Fibroblast of skin of back (primary cell): ENCODE measurements at places on chromosomes 3 and 15.

DNA sequence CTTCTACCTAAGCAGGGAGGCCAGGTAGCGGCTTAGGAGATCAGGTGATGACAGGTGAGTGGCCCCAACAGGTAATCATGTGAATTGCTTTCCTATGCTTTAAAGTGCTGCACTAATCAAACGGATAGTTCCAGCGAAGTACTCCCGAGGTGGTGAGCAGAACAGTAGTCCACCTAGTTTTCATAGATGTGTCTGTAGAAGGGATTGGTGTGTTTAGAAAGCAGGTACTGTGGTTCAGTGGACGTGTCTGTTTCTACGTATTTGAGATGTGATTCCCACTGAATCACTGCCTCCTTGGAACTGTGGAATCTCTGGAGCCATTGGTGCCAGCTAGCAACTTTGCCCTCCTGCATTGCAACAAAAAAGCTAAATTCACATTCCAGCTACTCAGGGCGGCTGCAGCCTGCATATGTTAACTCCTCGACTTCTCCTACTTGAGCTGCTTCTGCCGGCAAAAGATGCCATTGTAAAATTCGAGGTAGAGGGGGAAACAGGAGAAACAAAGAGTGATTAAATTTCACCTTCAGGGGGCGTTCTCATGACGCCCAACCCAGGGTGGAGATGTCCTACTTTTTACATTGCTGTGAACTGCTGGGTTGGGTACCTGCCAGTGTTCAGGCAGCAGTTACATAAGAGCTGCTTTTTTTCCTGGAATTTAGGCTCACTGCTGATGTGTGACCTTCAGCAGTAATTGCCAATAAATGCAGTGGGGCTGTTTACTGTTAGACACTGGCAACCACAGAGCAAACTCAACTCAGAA is 227.3 kb downstream of the ITPR1 start:
- DNase-seq = peak; percentile 59

- no peak for DNase-seq
Measured at GRCh38 chr3:57128826-57129667, 36.1 kb downstream of the IL17RD start.

GRCh38 chr3:57221883-57222282 is 5.6 kb upstream of the APPL1 start:
- peak; percentile 21 for DNase-seq

DNA sequence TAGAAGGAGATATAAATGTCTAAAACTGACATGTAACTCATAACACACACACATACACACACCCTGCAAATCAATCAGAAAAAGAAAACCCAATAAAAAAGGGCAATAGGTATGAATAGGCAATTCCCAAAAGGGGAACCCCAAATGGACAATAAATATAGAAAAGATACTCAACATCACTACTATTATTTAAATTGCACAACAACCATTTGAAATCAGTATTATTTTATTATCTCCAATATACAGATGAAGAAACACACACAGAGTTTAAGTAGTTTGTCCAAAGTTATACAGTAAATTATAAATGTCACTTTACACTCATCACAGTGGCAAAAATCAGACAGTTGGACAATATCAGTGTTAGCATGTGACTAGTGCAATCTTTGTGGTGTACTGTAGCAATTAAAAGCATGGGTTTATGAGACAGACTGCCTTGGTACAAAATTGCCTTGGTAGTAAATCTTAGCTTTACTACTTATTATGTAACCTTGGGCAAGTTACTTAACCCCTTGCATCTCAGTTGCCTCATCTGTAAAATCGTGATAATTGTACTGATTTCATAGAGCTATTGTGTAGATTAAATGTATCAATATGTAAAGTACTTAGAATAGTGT is 3.4 kb upstream of the FSTL1 start:
- no peak for DNase-seq

- peak; percentile 60 for DNase-seq
Measured at GRCh38 chr3:58065700-58066167, 57.5 kb downstream of the FLNB start.

GRCh38 chr3:55118451-55118850 is 190.6 kb upstream of the LRTM1 start:
- DNase-seq = no peak

GRCh38 chr15:84816694-84817465 is at the start of gene ALPK3:
Gene ALPK3, plus strand, starts transcription at chr15:84817356. Its CDS starts 97 bp downstream, at chr15:84817453.
- DNase-seq = no peak

GRCh38 chr3:107212618-107213017 is 164.6 kb upstream of the CCDC54 start:
- no peak for DNase-seq

GRCh38 chr3:72797773-72798543 is 50.3 kb downstream of the SHQ1 start:
- peak; percentile 91 for DNase-seq

DNA sequence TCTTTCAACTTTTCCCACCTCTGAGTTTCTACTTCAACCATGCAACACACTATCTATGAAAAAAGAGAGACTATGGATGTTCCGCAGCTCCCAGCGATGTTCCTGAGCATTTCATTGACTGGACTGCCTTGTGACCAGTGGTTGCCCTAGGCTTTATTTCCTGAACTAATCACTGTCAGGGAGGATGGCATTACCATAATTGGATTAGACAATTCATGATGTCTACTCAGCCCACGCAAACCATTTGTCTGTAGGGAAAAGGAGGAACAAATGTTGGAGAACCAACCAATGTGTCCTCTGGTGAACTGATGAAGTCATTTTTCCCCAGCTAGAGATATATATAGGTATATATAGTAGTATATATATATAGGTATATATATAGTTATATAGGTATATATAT is 229.3 kb upstream of the MCTP2 start:
- DNase-seq = no peak

DNA sequence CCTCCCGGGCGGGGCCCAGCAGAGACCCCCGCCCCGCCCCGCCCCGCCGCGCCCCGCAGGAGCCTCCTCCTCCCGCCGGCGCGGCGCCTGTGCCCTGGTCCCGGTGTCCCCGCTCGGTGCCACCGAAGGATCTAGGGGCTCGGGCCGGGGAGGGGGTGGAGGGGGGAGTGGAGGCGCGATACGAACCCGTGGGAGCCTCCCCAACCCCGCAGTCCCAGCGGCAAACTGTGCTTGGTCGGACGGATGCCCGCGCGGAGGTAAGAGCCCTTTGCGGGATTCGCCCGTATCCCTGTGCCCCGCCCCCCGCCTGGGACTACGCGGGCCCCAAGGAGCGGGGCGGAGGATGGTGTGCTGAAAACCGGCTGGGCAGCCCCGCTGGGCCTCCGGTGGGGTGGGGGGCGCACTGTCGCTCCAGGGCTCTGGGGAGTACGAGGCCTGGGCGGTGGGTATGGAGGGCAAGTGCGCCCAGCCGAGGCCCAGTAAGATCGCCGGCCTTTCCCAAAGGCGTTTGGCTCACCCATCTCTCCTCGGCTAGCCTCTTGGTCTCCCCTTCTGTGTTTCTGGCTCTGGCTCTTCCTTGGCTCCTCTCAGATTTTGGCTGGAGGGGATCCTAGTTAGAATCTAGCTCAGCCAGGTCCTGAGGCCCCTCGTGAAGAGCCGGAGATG is 65.6 kb upstream of the POLG start:
- DNase-seq = no peak

GRCh38 chr15:45635191-45635638 is 386 bp downstream of the SQOR start:
- no peak for DNase-seq

DNA sequence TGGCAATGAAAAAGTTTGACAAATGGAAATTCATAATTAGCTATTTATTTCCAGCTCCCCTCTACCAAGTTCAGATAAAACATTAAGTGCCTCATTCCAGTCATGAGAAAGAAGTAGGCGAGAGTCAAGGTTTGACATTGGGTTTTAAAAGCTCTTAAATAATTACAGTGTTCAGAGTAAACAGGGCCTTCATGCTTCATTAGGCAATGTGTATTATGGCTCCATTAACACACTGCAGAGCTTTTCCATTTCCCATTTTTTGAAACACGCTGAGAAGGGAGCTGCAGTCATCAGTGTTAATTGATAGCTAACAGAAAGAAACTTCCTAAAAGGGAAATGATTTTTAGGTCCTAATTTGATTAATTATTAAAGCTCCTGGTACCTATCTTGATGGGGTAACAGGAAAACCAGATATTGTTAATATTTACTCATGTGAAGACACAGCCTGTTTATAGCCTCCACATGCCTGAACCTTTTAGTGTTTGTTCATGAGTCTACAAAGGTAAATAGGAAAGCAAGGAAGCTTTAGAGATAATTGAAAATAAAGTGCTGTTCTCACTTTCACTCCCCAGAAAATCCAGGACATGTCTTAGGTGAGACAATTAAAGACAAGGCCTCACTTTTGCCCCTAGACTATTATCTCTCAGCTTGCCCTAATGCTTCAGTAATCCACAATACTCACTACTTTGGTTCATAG is 28.7 kb downstream of the SST start:
- no peak for DNase-seq

- peak; percentile 32 for DNase-seq
Measured at GRCh38 chr3:67646586-67647234, 7.7 kb downstream of the SUCLG2 start.

DNA sequence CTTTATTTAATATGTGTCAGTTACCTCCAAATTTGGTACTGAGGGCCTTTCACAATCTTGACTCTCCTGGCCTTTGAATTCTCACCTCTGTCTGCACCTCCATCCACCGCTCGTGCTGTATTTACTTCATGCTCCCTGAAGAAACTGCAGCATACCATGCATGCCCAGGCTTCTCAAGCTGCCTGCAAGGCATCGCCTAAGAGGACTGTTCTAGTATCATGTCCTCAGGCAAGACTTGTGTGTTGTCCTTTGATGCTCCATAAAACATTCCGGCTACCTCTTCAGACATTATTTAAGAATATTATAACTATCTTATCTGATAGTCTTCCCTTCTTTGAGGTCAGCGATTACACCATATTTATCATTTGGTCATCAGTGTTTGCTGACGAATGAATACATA is 682.5 kb downstream of the NR2F2 start:
- DNase-seq = no peak

DNA sequence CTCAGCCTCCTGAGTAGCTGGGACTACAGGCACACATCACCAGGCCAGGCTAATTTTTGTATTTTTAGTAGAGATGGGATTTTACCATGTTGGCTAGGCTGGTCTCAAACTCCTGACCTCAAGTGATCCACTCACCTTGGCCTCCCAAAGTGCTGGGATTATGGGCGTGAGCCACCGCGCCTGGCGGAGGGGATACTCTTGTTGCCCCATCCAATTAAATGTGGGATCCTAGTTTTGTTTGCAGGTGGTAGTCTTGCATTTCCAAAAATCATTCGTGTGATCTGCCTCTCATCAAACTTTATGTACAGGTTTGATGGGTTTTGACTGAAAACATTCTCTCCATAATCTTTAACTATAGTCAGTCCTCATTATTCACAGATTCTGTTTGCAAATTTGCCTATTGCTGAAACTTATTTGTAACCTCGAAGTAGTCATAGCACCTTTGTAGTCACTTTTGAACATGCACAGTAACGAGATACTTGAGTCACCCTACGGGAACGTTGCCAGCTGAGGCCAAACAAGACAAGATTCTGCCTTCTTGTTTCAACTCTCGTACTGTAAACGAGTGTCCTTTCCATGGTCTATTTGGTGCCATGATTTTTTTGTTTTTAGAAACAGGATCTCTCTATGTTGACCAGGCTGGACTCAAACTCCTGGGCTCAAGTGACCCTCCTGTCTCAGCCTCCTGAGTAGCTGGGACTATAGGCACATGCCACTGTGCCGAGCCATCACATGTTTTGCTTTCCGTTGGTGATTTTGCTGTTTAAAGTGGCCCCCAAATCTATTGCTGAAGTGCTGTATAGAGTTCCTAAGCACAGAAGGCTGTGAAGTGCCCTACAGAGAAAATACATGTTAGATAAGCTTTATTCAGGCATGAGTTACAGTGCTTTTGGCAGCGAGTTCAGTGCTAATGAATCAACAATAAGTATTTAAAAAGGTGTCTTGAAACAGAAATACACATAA is 8.1 kb upstream of the MAPK6 start:
- peak; percentile 46 for DNase-seq

- DNase-seq = peak; percentile 17
Measured at GRCh38 chr15:60520013-60520824, 41.3 kb upstream of the ICE2 start.

DNA sequence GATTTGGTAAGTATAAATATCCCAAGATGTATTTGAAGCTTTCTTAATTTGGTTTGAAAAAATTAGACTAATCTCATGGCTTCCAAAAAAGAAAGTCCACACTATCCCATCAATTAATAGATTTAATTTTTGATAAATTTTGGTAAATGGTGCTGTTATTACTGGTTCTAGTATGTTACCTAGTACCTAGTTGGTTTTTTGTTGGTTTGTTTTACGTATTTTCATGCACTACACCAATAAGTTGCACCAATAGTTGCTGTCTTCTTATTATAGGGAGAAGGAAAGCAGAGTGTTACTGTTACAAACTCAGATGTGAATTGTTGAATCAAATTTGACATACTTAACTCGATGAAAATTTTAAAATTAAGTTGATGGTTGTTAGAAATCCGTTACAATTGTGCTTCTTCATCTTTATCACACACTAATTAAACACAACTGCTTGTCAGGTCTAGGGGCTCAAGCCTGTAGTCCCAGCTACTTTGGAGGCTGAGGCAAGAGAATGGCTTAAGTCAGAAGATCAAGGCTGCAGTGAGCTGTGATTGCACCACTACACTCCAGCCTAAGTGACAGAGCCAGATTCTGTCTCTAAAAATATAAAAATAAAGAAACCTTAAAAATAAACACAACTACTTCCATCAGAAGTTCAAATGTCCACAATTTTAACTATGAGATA is 23.1 kb upstream of the MBNL1 start:
- no peak for DNase-seq

DNA sequence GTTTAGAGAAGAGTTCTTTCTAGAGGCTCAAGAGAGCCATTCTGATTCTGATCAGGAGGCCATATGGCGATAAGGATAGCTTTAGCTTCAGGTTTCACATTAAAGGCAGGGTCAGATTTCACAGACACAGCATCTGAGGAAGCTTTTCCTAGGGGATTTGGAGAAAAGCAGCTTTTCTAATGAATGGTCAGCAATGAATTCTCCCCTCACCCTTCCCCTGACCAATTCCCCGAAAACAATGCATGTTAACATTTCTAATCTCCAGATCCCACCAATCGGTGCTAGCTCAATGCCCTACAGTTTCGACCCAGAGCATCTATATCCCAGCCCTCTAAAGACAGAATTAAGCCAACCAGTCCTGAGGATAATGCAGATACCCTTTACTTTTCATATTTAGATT is 9.8 kb downstream of the AGBL1 start:
- DNase-seq = no peak

- no peak for DNase-seq
Measured at GRCh38 chr3:155362808-155363689, 69.6 kb upstream of the STRIT1 start.

GRCh38 chr3:31371484-31372177 is 161.1 kb upstream of the STT3B start:
- DNase-seq = no peak
